Aorta (tissue), 5 donors: ENCODE measurements at places on chromosomes 5 and 9.

DNA sequence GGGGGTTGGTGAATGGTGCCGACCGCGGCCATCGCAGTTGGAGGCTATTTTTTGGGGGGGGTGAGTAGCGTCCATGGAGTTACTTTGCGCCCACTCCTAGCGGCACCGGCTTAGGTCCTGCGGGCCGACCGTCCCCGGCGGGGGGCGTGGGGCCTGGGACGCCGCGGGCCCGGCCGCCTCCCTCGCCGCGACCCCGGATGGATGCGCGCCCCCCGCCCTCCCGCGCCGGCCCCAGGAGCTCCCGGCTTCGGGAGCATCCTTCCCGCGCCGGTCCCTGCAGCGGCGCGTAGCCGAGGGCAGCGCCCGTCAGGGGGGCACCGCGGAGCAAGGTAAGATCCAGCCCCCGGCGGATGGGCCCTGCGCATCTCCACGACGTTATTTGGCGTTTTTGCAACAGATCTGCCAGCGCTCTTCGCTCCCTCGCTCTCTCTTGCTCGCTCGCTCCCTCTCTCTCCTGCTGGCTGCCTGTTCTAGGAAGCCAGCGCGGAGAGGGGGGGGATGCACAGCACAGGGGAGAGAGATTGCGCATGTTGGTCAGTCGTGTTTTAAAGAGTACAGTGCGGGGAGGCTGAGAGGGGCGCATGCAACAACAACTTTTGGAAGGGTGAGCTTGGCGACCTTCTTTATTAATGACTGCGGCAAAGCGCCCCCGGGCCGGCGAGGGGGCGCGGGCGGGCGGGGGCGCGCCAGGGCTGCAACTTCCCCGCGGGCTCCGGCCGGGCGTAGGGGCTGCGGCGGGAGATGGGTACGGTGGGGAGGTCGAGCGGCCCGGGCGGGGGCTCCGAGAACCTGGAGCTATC is 413 bp downstream of the JADE2 start:
- peak; percentile 89 for DNase-seq

GRCh38 chr5:72523960-72524582 is 16.9 kb upstream of the ZNF366 start:
- DNase-seq: no peak

GRCh38 chr5:173746047-173746646 is 129.7 kb upstream of the BOD1 start:
- no peak for DNase-seq

DNA sequence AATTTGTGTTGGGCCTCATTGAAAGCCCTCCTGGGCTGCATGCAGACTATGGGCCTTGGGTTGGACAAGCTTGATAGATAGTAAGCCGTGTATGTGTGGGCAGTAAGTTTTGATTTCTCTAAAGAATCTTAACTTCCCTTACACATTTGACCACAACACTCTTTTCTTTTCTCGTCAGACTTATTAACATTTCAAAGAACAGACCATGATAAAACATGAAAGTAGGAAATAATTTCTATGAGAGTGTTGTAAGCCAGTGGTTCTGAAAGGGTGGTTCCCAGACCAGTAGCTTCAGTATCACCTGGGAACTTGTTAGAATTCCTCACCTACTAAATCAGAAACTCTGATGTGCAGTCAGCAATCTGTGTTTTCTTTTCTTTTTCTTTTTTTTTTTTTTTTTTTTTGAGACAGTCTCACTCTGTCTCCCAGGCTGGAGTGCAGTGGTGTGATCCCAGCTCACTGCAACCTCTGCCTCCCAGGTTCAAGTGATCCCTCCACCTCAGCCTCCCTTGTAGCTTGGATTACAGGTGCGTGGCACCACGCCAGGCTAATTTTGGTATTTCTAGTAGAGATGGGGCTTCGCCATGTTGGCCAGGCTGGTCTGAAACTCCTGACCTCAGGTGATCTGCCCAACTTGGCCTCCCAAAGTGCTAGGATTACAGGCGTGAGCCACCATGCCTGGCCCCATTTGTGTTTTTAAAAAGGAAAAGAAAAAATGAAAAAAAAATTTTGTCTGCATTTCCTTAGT is 20.0 kb upstream of the GCNT1 start:
- DNase-seq: no peak

DNA sequence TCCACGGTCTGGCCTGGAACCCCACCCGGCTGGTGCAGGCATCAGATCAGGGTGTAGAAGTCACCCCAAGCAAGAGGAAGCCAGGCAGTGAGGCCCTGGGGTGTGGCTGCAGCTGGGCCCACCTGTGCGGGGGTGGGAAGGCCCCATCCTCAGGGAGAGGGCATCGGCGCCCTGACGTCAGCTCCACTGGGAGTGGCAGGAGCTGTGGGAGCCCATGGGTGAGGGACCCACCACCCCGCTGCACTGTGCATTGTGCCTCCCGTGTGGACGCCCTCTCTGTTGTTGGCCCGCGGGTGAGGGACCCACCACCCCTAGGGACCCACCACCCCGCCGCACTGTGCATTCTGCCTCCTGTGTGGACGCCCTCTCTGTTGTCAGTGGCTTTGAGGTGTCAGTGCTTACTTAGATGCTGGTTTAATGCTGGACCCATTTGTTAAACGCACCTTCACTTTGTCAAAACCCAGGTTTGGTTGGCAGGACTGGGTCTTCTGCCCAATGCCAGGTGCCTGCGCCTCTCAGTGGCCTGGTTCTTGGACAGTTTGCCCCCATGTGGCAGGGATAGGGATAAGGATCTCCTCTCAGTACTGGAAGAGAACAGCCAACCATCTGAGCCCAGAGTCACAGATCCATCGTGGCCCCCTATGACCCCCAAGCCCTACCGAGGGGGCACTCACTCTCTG is 6.9 kb upstream of the EXOC3 start:
- peak; percentile 67 for DNase-seq

DNA sequence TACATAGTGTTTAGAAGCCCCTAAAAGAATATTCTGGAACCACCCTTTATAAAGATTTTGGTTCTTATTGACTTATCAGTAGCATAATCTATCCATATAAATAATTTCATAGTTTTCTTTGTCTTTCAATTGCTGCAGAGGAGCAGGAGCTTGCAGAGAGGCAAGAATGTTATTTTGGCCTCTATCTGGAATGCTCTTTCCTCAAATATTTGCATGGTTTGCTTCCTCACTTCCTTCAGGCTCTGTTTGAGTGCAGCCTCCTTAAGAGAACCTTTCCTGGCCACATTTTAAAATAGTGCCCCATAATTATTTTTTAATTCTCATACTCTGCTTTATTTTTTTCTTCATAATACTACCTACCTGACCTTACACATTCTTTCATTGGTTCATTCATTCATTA is 1.5 kb downstream of the C5 start:
- no peak for DNase-seq

DNA sequence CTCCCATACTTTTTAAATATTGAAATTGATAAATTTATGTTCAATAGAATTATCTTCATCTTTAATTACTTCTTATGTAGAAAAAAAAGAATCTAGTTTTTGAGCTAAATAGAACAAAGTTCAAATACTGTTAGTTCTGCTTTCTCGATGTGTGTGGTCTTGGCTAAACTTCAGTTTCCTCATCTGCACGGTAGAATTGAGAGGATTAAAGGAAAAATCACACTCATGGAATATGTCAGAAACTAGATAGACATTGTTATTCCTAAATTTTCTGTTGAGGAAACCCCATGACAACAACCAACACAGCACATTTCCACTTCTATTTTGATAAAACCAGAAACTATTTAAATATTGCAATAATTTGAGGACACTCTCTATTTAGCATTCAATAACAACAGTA is 100.3 kb downstream of the MUSK start:
- DNase-seq: no peak

- DNase-seq: no peak
Measured at GRCh38 chr5:87245451-87245850, 22.2 kb upstream of the RASA1 start.

- DNase-seq: no peak
Measured at GRCh38 chr9:114588210-114588609, 641 bp downstream of the ATP6V1G1 start.

DNA sequence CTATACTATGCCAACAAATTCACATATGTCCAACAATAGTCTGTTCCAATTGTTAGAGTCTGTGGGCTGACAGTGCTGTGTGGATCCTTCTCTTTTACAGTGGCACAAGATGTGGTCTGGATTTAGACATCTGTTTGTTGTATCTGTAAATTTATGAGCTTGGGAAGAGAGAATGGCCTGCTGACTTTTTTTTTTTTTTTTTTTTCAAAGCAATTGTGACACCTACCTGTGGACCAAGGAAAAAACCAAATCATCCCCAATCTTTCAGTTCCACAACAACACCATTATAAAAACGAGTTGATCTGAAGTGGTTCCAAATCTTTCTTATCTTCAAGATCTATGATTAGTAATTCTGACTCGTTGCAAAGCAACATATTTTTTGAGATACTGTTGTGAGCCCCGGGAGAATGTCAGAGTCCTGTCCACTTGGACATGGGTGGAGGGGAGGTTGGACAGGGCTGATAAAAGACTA is 4.9 kb downstream of the IRX2 start:
- DNase-seq: no peak

- DNase-seq: no peak
Measured at GRCh38 chr5:176985516-176985915, 21.1 kb downstream of the UIMC1 start.

DNA sequence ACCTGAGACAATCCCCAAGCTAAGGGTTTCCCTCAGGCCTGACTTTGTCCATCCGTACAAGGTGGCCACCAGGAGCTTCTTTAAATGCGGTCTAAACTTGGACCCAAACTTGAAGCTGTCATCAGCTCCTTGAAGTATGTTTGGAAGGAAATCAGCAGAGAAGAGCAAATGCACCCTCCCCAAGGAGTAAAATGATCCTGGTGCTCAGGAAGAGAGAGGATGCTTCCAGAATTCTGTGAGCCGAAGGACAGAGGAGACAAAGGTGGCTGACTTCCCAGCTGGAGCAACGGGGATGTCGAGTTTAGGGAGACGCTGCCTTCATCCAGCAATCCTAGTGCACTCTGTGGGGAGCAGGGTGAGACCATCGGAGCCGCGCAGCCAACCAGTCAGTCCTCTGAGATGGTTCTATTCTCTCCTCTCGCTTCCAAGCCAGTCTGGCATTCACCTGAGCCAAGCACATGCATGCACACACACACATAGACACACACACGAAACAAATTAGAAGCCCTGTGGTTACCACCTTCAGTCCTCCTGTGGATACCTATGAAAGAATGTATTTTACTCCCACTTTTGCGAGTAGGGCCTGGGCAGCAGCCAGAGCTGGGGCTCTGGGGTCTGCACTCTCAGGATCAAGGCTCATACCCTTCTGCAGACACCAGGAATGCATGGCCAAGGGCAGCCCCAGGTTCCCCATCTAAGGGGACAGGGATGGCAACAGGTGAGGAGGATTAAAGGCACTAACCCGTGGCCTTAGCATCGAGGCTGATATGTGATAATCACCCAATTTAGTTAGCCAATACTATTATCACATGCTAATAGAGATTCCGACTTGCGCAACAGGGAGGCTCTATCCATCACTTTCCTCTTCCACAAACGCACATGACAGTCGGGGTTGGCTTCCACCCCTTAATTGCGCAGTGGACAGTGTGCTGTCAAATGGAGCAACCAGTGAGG is 75.8 kb downstream of the GTF3C4 start:
- DNase-seq: peak; percentile 45

GRCh38 chr9:98504298-98505282 is 204.1 kb downstream of the GABBR2 start:
- no peak for DNase-seq

- DNase-seq: no peak
Measured at GRCh38 chr5:138495351-138495750, 30.1 kb downstream of the EGR1 start.

GRCh38 chr9:130283539-130284248 is 18.1 kb downstream of the HMCN2 start:
- no peak for DNase-seq

DNA sequence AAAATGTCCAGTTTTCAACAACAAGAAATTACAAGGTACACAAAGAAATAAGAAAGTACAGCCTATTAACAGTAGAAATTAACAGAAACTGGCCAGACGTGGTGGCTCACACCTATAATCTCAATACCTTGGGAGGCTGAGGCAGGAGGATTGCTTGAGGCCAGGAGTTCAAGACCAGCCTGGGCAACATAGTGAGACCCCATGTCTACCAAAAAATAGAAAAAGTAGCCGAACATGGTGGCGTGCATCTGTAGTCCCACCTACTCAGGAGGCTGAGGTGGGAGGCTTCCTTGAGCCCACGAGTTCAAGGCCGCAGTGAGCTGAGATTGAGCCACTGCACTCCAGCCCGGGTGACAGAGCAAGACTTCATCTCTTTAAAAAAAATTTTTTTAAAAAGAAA is 41.5 kb upstream of the FSD1L start:
- DNase-seq: no peak

DNA sequence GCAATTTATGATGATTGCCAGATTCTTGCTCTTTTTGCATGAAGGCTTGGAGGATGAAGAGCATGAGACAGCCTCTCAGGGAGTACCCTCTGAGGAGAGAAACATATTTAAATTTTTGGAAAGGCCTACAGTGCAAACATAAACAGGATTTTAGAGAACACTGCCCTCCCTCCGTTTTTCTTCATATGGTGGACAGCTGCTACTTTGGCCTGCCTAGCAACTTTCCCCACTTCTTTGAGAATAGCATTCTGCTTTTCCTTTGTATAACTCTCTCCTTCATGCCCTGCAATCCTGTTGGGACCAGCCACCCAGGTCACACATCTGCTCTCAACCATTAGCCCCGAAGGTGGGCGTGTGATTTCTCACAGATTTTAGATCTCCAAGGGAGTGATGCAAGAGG is 20.5 kb upstream of the TXN start:
- no peak for DNase-seq

DNA sequence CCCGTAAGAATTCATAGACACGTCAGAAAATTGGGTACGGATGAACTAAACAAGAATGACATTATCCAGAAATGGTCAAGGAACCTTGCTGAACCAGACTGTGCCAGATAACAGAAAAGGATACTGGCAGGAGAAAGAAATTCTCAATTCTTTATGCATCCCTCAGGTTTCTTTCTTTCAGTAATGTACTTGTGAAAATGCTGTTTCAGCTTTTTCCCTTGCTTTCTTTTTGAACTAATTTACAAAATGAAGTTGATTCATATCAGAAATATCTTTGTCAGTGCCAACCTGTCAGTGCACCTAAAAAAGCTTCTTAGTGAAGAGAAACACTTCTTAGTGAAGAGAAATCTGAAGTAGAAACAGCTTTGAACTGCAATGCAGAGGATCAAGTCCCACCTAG is 643.6 kb upstream of the RORB start:
- no peak for DNase-seq

DNA sequence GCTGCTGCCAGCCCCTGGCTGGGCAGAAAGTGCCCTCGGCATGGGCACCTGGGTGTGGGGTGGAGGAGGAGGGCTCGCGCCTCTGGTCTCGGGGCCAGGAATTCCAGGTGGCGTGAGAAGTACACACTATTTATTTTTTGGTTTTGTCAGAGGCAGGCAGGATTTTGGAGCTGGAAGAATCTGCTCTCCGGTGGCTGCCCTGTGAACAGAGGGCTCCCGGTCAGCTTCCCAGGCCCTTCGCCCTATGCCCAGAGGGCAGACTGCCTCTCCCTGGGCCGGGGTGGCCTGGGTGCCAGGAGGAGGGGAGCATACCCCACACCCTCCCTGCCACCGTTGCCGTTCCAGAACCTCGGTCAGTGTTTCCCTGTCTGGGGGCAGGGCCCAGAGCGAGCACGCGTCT is 8.3 kb downstream of the DOLPP1 start:
- DNase-seq: peak; percentile 69
